ENCODE measurements at places on chromosomes 13 and 19.
A peak's percentile ranks its signal among the peaks of the same experiment; 100 is the strongest.

DNA sequence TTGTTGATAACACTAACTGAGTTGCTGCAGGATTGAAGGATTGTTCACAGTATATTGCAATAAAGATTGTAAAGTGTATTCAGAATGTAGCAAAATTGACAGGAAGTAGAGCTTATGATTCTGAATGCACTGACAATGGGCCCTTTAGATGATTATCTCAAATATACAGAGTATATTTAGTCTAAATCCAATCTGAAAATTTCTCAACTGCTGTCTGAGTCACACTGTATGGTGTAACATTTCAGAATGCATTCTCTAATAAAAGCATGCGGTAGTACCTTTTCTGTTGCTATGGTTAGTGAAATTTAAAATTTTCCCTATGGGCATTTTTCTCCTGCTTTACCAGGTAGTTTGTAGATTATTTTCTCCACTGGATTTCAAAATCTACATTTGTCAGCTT is 365.2 kb downstream of the PCDH17 start:
- DNase-seq = no peak

DNA sequence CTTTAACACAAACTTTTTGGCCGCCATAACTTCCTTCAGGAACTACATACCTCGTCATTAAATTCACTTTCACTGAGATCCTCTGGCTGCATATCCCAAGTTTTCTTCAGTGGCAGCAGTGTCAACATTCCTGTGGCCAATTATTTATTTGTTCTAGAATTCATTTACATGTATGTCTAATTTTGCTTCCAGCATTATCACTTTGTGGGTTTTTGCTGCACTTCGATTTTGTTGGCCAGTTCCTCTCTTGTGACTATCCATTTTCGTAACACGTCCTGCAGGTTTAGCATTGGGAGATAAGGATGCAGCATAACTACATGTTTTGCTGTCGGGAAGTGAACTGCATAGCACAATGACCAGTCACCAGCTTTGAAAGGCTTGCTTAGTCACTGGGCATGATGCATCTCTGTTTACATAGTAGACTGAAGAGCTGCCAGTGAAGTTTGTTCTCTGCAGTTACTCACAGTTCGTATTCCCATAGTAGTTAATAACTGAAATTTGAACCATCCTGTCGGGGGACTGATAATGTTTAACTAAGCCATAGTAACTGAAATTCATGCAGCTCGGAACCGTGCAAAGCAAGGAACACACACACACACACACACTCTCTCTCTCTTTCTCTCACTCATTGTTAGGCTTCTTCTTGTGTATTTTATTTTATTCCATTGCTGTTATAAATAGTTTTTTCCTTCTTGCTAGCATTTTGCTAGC is 28.3 kb downstream of the ZNF507 start:
- no peak for DNase-seq

- DNase-seq = no peak
Measured at GRCh38 chr19:38781058-38781457, 7.7 kb upstream of the LGALS7 start.

GRCh38 chr13:102195566-102196462 is 206.0 kb downstream of the FGF14 start:
- no peak for DNase-seq

GRCh38 chr19:54369082-54369687 is 4.5 kb upstream of the LAIR1 start:
- DNase-seq = no peak

DNA sequence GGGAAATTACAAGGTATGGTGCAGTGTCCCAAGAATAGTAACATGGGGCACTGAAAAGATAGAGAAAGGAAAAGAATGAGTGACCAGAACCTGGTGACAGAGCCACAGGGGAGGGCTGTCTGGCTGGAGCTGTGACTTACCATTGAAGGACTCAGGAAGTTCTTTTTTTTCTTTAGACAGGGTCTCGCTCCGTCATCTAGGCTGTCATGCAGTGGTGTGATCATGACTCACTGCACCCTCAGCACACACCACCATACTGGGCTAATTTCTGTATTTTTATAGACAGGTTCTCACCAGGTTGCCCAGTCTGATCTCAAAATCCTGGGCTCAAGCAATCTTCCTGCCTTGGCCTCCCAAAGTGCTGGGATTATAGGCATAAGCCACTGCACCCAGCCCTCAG is 8.8 kb upstream of the CPB2 start:
- DNase-seq = no peak

DNA sequence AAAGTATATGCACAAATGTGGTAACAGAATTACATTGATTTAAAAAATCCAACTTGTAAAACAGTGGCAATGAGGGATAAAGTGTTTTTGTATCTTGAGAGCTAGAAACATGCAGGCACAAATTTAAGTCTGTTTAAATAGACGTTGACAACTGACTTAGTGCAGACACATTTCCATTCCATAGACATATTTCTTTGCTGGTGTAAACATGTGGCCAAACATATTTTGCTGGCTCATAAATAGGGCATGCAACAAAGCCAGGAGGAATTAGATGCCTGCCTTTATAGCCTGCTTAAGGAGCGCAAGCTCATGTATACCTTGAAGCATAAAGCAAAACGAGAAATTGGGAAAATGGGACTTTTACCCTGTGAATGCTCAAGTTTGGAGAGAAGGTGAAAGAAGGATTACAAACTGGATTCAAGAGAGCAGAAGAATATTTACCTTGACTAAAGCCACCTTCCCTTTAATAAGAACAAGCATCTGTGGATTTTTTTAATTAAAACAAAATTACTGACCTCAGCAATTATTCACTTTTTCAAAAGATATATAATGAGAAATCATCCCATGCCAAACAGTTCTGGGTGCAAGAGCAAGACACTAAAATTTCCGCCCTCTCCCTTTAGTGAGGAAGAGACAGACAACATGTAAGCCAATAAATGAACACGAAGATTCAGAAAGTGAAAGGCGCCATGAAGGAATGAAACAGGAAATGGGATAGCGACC is 71.0 kb downstream of the DCT start:
- DNase-seq = no peak

DNA sequence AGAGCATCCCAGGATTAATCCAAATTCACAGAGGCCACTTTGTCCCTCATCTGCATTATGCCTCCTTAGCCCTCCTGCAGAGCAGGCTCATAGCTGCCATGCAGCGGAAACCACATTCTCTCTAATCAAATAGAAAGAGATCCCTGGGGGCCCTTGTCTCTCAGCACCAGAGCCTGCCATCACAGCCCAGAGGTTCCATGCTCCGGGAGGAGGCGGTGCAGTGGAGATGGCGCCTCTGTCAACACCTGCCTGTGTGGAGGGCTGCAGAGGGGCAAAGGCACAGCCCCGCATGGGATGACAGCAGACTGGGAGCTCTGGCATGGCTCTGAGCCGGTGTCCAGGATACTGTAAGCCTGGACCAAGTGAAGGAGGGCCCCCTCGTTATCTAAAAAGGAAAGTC is 111.3 kb downstream of the SLC7A1 start:
- DNase-seq = peak; percentile 33

All from NCI-H1436 treated with DMSO at 0.1 percent for 48 hours (cell line).